ENCODE measurements at places on chromosomes 2 and 18.

GRCh38 chr18:26510337-26510736 is 38.0 kb downstream of the KCTD1 start:
- DNase-seq, result no peak

DNA sequence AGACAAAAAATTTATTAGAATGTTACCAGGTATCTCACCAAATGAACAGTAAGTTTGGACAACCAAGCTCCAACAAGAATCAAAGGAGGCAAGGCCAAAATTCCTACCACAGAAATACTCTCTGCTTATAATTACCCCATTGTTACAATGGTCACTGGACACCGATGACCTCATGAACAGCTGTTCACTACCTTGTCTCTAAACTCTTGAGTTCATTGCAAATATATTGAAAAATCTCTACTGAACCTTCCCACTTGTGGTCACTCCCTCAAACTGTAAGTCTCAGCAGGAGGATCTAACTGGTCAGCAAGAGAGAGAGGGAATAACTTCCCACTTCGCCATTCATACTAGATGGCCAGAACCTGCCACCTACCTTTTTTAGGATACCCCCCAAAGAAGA is 50.0 kb downstream of the ERBB4 start:
- no peak for DNase-seq

DNA sequence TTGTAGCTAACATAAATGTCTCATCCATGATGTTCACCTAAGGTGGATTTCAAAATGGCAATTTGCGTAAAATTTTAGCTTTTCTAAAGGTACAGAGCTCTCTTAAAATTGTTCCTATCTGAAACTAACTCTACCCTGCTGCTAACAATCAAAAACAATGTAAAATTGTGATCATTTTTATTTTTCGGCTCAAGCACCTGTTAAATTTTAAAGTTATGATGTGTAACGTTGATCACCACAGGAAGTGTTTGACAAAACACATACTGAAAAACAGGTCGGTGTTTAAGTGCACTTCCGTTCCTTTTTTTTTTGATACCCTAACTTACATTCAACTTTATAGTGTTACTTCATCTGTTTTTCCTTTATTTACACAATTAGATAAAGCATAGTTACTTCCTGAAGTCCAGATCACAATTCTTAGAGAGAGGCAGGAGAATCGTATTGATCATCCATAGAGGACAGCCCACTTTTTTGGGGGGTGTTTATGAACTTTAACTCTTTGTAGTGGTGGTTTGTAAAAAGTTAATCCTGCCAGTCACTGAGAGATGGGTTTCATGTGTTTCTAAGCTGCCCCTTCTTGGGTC is 6.0 kb upstream of the NCK2 start:
- DNase-seq, result no peak

- no peak for DNase-seq
Observed at GRCh38 chr18:22946217-22946616, 13.1 kb downstream of the RBBP8 start.

DNA sequence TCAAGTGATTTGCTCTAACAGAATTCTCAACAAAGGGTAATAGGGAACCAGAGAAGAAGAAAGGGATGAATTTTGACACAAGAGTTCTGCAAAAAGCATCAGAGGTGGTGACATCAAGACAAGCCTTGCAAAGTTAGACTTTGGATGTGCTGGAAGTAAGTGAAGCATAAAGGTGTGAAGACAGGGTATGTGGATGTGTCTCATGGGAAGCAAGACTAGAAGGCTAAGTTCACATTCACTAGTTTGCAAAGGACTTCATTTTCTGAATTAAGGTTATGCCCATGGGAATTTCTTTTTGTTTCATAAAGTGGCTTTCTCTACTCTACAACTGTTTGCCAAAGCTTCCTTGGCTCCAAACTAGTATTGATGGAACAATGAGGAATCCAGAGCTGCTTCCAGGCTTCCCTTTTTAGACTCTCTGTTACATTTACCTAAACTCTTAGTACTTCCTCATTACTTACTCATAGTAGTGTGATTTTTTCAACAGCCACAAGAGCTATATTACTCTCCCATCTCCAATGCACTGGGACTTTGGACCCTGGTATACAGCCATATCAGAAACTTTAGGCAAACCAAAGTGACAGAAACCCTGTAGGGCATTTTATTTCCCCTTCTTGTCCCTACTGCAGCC is 21.1 kb upstream of the IHH start:
- DNase-seq, result no peak

All from stimulated activated CD4-positive, alpha-beta T cell treated with anti-CD3 and anti-CD28 coated beads, TNF-alpha, amount 100 ng/mL, for 24 hours (primary cell).